ENCODE measurements at places on chromosomes 16 and 17. TPM values are rescaled to one million over a fixed set of nuclear protein-coding genes. Genes with fewer than 3 reads are reported as not detected.

- DNase-seq, result no peak
Measured at GRCh38 chr17:33464669-33465280, 171.7 kb upstream of the ASIC2 start.

Gene NKD1
- total RNA-seq, result not detected

DNA sequence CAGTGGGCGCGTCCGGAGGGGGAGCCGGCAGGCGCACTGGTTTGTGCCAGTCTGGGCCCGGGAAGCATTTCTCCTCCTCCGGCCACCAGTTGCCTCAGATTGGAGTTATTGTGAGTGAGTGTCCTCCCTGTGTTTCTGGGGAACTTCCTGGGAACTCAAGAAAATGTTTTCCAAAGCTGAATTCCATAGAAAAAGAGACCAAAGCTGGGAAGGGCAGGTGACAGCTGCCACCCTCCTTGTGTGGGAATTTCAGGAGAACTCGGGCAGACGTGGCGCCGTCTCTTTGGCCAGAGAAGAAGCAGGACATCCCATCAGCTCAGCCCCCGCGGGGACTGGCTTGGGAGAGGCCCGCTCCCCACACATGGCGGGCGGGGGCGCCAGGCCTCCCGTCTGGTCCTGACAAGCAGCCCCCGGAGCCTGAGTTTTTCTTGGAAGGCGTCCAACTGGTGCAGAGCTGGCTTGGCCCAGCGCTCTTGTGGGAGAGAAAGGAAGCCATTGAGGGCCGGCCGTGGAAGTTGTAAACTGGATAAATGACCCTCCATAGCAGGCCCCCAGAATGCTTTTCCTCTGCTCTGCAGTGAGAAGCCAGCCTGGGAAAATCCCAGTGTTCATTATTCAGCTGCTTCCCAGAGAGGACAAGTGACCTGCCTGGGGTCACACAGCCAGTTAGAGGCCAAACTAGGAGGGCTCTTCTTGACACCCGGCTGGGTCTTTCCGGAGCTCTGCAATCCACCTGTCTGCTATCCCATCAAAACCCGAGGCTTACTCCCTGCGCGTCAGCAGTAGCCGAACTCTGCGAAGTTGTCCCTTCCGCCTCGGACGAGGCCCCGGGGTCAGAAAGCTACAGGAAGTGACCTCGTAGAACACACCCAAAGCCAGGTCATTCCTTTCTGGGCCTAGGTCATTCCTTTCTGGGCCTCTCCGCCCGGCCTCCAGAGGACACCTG lies 39.2 kb upstream of the GSE1 start:
- no peak for DNase-seq

DNA sequence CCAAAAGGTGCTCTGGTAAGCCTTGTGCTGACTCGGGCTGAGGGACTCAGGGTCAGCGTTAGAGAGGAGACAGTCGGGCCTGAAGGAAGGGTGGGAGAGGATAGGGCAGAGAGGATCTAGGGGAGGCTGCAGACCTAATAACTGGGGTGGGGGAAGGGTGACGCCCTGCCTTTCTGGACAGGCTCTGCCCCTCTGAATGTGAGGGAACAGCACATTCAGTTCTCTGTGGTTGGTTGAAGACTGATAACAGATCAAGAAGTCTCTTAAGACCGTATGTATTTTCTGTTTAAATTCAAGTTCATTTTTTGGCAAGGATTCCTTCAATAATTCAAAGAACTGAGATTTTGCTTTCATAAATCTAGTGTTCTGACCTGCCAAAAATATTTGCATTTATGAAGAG lies 56.2 kb upstream of the TEKT3 start:
- DNase-seq, result no peak

Gene TBX21
- total RNA-seq, result not detected

DNA sequence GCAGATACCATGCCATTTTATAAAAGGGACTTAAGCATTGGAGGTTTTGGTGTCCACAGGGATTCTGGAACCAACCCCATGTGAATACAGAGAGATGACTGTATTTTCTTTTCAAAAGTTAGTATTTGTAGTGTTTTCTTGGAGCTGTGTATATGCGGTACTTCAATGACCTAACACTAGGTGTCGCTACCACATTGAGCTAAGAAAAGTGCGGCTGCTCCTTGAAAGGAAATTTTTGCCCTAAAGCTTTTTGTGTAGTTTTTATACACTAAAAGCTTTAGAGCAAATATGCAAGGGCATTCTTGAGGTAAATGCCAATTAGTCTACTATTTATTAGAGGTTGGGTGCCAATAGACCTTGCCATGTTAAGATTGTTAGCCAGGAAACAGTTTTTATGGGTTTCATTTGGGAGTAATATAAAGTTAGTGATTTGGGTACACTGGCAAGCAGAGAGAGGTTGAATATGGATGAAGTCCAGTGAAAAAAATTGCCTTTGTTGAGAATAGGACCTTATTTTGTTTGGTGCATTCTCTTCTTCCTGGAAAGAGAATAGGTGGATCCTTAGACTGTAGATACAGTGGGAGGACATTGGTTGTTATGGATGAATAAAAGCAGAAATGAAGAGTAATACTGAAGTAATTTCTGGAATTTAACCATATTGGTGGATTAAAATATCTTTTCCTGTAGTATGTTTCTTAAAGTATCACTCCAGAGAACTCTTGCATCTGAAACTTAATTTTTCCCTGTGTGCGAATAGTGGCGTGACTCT lies 43.3 kb downstream of the BCAS3 start:
- peak; percentile 58 for DNase-seq

GRCh38 chr16:78368121-78369102 lies 269.0 kb downstream of the WWOX start:
- DNase-seq, result no peak

DNA sequence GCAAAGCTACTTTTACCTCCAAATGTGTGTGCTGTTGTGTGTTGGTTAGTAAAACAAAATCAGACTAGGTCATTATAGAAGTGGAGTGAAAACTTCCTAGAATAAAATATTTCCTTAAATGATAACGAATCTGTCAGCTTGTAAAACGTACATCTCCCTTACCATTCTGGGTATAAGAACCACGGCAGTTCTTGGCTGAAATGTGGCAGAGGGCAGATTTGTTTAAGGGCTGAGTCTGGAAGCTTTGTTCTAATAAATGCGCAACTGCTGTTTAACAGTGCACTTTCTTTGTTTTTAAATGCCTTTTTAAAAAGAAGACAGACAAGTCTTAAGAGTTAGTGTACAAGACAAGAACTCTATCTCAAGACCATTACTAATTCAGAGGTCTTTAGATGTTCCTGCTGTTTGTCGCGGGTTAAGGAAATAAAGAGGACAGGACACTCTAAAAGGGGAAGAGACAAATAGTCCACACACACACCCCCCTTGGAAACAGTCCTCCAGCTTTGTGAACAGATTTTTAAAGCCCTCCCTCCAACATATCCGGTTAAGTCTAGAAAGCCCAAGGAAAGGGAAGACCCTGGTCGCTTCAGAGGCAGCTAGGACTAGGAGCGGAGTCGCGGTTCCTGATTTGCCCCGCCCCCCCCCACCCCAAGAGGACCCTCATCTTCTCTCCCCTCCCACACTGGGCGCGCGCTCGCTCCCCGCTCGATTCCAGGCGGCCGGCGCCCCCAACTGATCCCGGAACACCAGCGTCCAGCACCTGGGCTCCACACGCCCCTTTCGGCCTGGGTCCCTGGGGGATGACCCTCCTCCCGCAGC lies 658 bp downstream of the SYNRG start:
- DNase-seq, result peak; percentile 9

DNA sequence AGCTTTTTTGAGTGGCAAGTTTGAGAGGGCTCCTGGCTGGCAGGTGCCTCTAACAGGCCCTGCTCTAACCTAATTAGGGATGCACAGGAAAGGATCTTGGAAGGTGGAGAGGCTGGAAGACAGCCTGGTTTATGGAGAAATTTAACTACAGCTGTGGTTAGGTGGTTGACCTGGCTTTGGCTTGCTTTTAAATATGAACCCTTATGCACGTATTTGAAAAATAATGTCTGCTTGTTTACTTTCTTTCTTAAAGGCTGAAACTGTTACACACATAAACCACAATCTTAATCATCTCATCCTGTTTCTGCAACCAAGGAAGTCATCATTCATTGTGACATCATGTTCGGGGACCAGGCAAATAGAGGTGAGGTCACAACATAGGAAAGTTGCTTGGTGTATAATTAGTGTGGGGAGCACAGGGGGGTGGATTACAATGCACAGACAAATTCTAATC lies 23.1 kb upstream of the DHRS13 start:
- peak; percentile 82 for DNase-seq

Gene PTGES3L
- total RNA-seq, result 1.3 TPM

DNA sequence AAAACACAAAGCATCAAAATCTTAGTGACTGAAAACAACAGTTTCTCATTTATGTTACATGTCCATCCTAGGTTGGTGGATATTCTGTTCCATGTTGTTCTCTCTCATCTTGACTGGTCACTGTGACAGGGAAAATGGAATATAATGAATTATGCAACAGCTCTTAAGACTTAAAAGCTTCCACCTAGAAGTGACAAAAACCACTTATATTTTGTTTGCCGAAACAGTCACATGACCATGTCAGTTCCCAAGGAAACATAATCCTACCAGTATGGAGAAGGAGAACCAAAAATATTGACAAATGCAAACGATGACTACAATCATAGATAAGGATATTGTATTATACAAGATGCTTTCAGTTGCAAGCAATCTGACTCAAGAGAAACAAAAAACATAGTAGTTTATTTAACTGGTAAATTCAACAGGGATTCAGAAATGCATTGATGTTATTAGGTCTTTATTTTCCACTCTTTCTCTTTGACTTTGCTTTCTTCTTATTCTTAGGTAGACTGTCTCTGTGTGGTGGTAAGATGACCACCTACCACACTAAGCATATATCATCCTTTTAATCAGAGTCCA lies 103.8 kb downstream of the SSH2 start:
- no peak for DNase-seq

DNA sequence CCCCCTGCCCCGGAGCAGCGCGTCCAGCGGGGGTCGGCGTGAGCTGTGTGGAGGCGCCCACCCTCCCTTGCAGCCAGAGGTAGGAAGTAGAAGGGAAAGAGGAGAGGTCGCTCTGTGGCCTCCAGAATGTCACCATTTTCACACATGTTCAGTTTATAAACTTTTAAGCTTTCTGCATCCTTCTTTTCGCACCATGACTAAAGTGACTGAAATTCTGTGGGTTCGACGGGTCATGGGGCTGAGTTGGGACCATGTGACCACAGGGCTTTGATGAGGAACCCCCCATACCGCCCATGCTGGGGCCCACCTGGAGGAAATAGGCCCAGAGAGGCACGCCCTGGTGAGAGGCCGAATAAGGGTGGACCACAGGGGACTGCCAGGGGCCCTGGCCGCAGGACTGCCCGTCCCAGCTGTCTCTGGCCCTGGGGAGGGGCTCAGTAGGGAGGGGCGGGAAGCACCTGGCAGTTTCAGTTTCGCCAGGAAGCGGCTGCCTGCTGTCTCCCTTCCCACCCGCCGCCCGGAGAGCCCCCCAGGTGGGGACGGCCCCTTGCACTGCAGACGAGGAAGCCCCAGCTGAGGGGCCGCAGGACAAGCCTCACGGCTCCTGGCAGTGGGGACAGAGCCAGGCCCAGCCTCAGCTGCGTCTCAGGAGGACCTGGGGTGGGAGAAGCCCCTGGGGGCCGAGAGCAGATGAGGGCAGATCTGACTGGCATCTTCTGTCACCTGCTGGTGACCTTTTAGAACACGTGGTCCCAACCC lies 9.0 kb downstream of the CBFA2T3 start:
- no peak for DNase-seq

Gene CX3CL1
- total RNA-seq, result not detected

Gene SNX20
- not detected for total RNA-seq

DNA sequence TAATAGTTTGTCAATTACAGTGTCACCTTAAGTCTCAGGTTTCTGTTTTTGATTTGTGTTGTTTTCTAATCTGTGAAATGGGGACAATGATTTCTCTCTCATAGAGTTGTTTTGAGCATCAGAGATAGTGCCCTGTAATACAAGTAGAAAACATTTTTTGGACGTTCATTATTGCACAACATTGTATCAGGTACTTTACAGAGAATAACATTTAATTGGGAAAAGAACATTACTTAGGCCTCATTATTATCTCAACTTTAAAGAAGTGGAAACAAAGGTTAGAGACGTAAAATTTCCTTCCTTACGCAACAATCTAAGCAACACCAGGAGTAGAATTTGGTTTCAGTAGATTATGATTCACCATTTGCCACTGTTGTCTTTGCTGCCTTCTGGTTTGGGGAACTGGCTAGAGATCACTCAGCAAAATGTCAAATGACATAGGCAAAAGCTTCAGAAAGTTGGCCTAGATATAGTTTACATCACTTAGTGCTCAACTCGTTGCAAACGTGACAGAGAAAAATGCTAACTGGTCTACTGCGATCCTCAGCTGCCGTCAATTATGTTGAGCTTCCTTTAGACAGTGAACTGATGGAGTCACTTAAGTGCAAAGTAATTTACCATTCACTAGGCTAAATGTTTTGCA lies 1026.8 kb downstream of the CDH11 start:
- no peak for DNase-seq

Gene SLFN14
- total RNA-seq, result not detected

DNA sequence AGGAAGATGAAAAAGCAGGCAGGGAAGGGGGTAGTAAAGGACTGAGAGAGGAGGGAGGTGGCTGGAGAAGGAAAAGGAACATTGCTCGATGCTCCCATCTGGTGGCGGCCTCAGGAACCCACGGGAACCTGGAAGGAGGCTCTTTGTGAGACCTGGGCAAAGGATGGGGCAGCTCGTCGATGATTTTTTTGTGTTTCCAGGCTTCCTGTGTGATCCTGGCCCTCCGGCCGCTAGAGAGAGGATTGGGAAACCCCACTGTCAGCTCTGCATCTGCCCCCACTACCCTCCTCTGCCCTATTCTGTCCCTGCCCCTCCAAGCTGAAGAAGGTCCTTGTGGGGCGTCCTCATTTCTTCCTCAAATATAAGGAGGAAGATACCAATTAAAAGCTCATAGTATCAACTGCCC lies 6.6 kb downstream of the WFIKKN2 start:
- peak; percentile 60 for DNase-seq

- no peak for DNase-seq
Measured at GRCh38 chr17:47744168-47745036, 11.4 kb downstream of the TBX21 start.

GRCh38 chr17:40064971-40065768 lies 2.4 kb downstream of the THRA start:
- peak; percentile 43 for DNase-seq

GRCh38 chr17:72365857-72366414 lies 245.1 kb downstream of the SOX9 start:
- no peak for DNase-seq

Gene TBC1D3E
- total RNA-seq, result not detected

Gene EPX
- not detected for total RNA-seq

Gene G6PC1
- not detected for total RNA-seq

- no peak for DNase-seq
Measured at GRCh38 chr16:74825941-74826340, 51.3 kb upstream of the FA2H start.

GRCh38 chr16:89624777-89625761 lies 11.6 kb downstream of the DPEP1 start:
- no peak for DNase-seq

DNA sequence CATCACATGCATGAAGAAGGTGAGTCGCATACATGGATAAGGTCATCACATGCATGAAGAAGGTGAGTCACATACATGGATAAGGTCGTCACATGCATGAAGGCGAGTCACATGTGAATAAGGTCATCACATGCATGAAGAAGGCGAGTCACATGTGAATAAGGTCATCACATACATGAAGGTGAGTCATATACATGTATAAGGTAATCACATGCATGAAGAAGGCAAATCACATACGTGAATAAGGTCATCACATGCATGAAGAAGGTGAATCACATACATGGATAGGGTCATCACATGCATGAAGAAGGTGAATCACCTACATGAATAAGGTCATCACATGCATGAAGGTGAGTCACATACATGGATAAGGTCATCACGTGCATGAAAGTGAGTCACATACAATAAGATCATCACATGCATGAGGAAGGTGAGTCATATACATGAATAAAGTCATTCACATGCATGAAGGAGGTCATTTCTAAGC lies 105.1 kb upstream of the SDK2 start:
- no peak for DNase-seq

Data from HFFc6 (cell line).